Neural crest cell (in vitro differentiated cells): ENCODE measurements at places on chromosomes 13 and 19.

GRCh38 chr19:3368441-3368795 lies 2.0 kb downstream of the NFIC start:
- H3K27me3 ChIP-seq, result peaks cover 94% of the 10 kb centered on the region
- DNase-seq, result no peak
- no peak overlapping the region for H3K27ac ChIP-seq
- no peak overlapping the region for H3K4me3 ChIP-seq

GRCh38 chr13:60811581-60811980 lies 414.6 kb downstream of the TDRD3 start:
- no peak overlapping the region for H3K4me3 ChIP-seq
- no peaks in the 10 kb centered on the region for H3K36me3 ChIP-seq
- H3K4me1 ChIP-seq, result no peaks in the 10 kb centered on the region
- DNase-seq, result no peak
- no peak overlapping the region for H3K27ac ChIP-seq

DNA sequence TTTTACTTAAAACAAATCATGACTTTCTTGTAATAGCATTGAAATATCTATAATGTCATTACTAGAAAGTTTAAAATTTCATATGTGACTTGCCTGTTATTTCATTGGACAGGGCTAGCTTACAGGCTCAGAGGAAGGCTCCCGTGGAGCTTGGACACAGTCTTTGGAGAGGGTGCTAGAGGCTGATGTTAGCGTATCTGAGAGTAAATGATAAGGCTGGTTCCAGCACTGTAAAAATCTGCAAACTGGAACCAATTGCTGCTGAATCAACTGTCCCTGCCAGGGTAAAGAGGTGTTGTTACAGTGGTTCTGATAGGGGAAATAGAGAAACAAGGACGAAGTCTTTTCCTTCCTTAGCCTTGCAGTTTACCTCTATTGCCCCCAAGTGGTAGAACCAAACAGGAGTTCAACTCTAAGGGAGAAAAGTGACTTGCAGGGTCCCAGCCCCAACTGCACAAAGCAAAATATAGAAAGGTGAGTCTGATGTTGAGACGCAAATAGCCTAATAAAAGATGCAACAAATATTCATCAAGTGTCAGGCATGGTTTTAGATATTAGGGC lies 901.7 kb downstream of the DIAPH3 start:
- H3K27ac ChIP-seq, result no peak overlapping the region
- DNase-seq, result peak; percentile 3
- H3K4me1 ChIP-seq, result peaks cover 20% of the 10 kb centered on the region

- H3K27ac ChIP-seq, result no peak overlapping the region
- peaks cover 89% of the 10 kb centered on the region for H3K27me3 ChIP-seq
- peaks cover 9% of the 10 kb centered on the region for H3K4me1 ChIP-seq
- H3K4me3 ChIP-seq, result no peak overlapping the region
- no peaks in the 10 kb centered on the region for H3K36me3 ChIP-seq
- DNase-seq, result no peak
These were observed 2.3 kb upstream of the COMP start for GRCh38 chr19:18793144-18794028.

DNA sequence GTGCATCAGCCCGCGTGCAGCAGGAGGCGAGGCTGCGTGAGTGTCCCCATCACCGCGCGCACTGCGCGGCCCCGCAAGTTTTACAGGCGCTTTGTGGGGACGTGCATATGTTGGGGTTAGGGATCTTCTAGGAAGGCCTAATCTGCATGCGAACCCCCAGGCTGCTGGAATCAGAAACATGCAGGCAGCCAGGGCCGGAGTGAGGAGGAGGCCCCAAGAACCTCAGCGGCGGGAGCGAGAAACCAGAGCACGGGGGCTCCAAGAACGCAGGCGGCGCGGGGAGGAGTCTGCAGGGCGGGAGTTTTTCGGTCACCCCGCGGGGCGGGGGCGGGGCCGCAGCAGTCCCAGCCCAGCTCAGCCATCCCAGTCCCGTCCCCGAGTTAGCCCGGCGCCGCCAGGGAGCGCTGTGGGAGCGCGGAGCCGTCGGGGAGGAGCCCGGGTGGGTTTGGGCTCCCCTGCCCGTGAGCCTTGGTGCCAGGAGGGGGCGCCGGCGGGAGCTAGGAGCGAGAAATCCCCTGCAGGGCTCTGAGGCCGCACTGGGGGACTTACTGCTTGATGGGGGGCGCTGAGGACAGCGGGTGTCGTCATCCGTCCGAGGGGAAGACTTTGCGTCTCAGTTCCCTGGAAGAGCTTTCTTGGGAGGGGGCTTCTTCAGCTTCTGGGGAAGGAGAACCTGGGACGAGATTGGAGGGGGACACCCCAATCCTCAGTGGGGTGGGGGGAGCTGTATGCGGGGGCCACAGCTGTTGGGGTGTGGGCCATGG lies 933 bp upstream of the NRTN start:
- H3K27me3 ChIP-seq, result peaks cover 42% of the 10 kb centered on the region
- peak overlapping the region; percentile 50 for H3K27ac ChIP-seq
- H3K36me3 ChIP-seq, result no peaks in the 10 kb centered on the region
- H3K4me3 ChIP-seq, result peak overlapping the region; percentile 82

GRCh38 chr19:30112666-30113065 lies 170.6 kb downstream of the URI1 start:
- H3K36me3 ChIP-seq, result no peaks in the 10 kb centered on the region
- H3K27me3 ChIP-seq, result no peaks in the 10 kb centered on the region
- no peak for DNase-seq
- peaks cover 11% of the 10 kb centered on the region for H3K4me1 ChIP-seq

DNA sequence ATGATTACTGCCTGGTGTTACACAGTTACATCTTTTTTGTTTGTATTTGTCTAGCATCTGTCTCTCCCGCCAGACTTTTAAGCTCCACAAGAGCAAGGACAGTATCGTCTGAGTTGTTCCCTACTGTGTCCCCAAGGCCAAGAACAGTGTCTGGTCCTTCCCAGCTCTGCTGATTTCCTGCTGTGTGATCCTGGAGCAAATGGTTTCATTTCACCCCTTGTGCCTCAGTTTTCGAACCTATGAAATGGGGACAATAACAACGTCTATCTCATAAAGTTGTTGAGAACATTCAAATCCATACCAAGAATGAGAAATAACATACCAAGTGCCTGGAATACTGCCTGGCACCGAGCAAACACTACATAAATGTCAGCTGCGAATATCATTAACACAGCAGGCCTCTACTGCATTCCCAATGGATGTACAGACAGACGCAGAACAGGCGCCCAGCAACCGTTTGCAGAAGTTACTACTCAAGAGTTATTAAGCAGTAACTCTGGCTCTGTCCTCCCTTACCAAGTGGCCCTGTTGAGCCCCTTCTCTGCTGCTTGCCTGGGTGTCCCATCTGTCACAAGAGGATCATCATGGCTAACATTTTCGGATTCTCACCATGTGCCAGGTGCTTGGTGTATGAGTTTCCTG lies 11.4 kb downstream of the XRCC1 start:
- H3K36me3 ChIP-seq, result peaks cover 4% of the 10 kb centered on the region
- peaks cover 4% of the 10 kb centered on the region for H3K4me1 ChIP-seq
- no peaks in the 10 kb centered on the region for H3K27me3 ChIP-seq
- DNase-seq, result no peak

DNA sequence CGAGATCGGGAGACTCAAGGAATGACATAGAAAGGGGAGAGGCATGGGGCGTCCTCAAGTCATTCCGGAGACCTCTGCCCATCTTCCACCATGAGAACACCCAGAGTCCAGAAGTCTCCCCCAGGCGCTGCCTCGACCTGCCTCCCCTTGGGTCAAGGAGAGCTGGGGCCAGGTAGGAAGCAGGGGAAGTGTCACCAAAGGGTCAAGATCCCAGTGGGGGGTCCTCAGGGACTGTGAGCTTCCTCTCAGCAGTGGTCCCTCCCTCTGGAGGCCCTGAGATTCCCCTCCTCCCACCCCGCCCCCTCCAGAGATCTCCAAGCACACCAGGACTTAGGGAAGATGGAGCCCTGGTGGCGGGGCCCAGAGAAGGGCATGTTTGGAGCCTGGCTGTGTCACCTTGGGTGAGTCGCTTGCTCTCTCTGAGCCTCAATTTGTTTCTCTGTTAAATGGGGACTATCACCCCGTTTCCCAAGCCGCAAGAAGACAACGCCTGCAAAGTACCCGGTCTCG lies 919 bp downstream of the DACT3 start:
- no peaks in the 10 kb centered on the region for H3K36me3 ChIP-seq
- no peak overlapping the region for H3K27ac ChIP-seq
- H3K4me1 ChIP-seq, result peaks cover 31% of the 10 kb centered on the region
- peaks cover 11% of the 10 kb centered on the region for H3K27me3 ChIP-seq
- peak; percentile 26 for DNase-seq

GRCh38 chr19:46978171-46978869 lies 41.3 kb upstream of the NPAS1 start:
- H3K27ac ChIP-seq, result no peak overlapping the region
- no peaks in the 10 kb centered on the region for H3K36me3 ChIP-seq
- no peak for DNase-seq

DNA sequence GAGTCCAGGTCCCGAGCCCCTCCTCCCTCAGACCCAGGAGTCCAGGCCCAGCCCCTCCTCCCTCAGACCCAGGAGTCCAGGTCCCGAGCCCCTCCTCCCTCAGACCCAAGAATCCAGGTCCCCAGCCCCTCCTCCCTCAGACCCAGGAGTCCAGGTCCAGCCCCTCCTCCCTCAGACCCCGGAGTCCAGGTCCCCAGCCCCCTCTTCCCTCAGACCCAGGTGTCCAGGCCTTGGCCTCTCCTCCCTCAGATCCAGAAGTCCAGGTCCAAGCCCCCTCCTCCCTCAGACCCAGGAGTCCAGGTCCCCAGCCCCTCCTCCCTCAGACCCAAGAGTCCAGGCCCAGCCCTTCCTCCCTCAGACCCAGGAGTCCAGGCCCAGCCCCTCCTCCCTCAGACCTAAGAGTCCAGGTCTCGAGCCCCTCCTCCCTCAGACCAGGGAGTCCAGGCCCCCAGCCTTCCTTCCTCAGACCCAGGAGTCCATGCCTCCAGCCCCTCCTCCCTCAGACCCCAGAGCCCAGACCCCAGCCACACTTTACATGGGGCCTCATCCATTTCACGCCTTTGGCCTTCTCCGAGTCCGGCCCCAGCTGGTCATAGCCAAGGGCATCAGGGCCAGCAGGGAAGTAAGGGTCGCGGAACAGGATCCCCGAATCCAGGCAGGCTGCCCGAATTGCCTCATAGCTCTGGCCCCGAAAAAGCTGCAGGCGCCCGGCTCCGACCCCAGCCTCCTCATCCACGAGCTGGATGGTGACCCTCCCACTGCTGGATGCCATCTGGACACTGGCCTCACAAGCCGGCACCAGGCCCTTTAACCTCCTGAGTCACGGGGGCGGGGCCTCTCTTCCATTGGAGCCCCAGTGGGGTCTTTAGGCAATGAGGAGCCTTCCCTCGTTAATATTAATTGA lies 628 bp downstream of the CAPN12 start:
- no peak for DNase-seq
- H3K27ac ChIP-seq, result no peak overlapping the region
- H3K36me3 ChIP-seq, result no peaks in the 10 kb centered on the region
- no peak overlapping the region for H3K4me3 ChIP-seq

DNA sequence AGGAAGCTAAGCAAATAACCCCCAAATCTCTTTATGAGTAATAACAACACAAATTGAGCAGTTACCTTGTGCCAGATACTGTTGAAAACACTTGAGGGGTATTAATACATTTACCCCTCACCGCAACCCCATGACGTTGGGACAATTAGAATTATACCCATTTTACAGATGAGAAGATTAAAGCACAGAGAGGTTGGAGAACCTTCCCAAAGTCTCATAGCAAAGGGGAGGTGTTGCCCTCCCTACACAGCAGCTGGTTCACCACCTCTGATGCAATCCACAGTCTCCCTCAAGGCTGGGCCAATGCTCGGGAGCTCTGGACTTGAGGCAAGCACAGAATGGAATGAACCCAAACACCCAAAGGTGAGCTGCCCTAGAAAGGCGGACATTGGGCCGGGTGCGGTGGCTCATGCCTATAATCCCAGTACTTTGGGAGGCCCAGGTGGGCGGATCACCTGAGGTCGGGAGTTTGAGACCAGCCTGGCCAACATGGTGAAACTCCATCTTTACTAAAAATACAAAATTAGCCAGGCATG lies 3.9 kb upstream of the CCNE1 start:
- no peak overlapping the region for H3K27ac ChIP-seq
- DNase-seq, result no peak
- no peak overlapping the region for H3K4me3 ChIP-seq
- H3K4me1 ChIP-seq, result peaks cover 32% of the 10 kb centered on the region
- H3K27me3 ChIP-seq, result no peaks in the 10 kb centered on the region

GRCh38 chr19:51020988-51021651 lies 1.6 kb upstream of the KLK10 start:
- peaks cover 12% of the 10 kb centered on the region for H3K4me1 ChIP-seq
- peak overlapping the region; percentile 59 for H3K4me3 ChIP-seq
- H3K36me3 ChIP-seq, result no peaks in the 10 kb centered on the region
- DNase-seq, result no peak
- H3K27me3 ChIP-seq, result peaks cover 85% of the 10 kb centered on the region

- H3K27ac ChIP-seq, result no peak overlapping the region
- DNase-seq, result no peak
- H3K36me3 ChIP-seq, result peaks cover 34% of the 10 kb centered on the region
- H3K4me1 ChIP-seq, result peaks cover 9% of the 10 kb centered on the region
- no peaks in the 10 kb centered on the region for H3K27me3 ChIP-seq
These were observed 17.9 kb downstream of the SLAIN1 start for GRCh38 chr13:77715233-77715891.

DNA sequence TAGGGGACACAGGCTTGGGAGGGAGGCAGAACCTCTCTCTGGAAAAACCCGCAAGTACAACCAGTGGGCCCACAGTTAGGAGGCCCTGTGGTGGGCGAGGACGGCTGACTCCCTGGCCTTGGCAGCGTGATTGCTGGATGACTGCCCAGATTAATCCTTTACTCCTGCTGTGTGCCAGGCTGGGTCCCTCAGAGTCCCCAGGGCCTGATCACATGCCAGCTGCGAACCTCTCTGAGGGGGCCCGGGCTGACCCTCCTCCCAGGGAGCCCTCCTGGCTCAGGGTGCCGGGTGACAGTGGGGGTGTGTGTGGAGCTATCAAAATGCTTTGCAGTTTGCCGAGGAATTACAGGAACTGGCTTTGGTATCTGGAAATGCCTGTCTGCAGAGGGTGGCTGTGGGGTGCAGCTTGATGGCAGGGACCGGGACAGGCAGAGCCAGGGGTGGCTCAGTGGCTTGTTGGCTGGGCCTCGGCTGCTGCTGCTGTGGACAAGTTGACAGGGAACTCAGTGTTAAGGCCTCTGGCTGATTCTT lies 48.9 kb downstream of the DNM2 start:
- DNase-seq, result no peak
- peaks cover 2% of the 10 kb centered on the region for H3K36me3 ChIP-seq
- H3K4me3 ChIP-seq, result no peak overlapping the region
- peaks cover 15% of the 10 kb centered on the region for H3K4me1 ChIP-seq
- no peak overlapping the region for H3K27ac ChIP-seq

GRCh38 chr19:35549174-35549788 lies 3.9 kb downstream of the TMEM147 start:
- peaks cover 8% of the 10 kb centered on the region for H3K27me3 ChIP-seq
- H3K27ac ChIP-seq, result peak overlapping the region; percentile 27
- peaks cover 27% of the 10 kb centered on the region for H3K4me1 ChIP-seq
- peaks cover 2% of the 10 kb centered on the region for H3K36me3 ChIP-seq
- H3K4me3 ChIP-seq, result peak overlapping the region; percentile 90
- DNase-seq, result peak; percentile 62

GRCh38 chr13:98022210-98022609 lies 68.7 kb downstream of the IPO5 start:
- no peak for DNase-seq
- H3K4me1 ChIP-seq, result peaks cover 29% of the 10 kb centered on the region
- H3K27ac ChIP-seq, result no peak overlapping the region
- H3K4me3 ChIP-seq, result no peak overlapping the region
- no peaks in the 10 kb centered on the region for H3K27me3 ChIP-seq

- no peak for DNase-seq
- H3K4me1 ChIP-seq, result peaks cover 53% of the 10 kb centered on the region
- no peaks in the 10 kb centered on the region for H3K36me3 ChIP-seq
These were observed 28.7 kb downstream of the ANKRD10 start for GRCh38 chr13:110885966-110886869.
